Small intestine (tissue), 16 donors: ENCODE measurements at places on chromosomes 16 and 17. TPM values are rescaled to one million over a fixed set of nuclear protein-coding genes. Genes with fewer than 3 reads are reported as not detected.

GRCh38 chr17:63419949-63420867, 25.9 kb downstream of the CYB561 start:
- no peaks in the 10 kb centered on the region for H3K27me3 ChIP-seq
- no peaks in the 10 kb centered on the region for H3K4me1 ChIP-seq
- peak overlapping the region; percentile 55 for H3K27ac ChIP-seq
- DNase-seq = peak; percentile 20
- no peak overlapping the region for H3K4me3 ChIP-seq

CACNG1 gene
- not detected for polyA plus RNA-seq

TTLL6 gene
- 3.2 TPM for polyA plus RNA-seq

DNA sequence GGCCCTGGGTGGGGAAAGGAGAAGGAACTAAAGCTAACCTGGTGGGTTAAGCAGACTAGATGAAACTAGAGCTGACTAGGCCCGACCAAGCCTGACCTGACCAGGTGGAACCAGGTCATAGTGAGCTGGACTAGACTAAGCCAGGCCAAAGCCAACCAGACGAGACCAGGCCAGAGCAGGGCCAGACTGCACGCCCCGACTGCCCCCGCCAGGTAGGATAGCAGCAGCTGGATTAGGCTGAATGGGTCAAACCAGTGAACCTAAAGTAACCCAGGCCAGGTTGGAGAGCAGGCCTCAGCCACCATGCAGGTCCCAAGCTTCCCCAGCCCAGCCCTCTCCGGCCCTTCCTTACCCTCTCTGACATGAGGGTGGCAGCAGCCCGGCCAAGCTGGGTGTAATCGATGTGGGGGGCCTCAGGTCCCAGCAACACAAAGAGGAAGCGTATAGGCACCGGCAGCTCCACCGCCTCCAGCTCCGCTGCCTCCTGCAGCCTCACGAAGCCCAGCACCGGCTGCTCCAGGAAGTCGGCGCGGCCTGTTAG, 9.1 kb downstream of the SLC4A1 start:
- H3K27me3 ChIP-seq = no peaks in the 10 kb centered on the region
- H3K4me1 ChIP-seq = no peaks in the 10 kb centered on the region
- no peak for DNase-seq

GRCh38 chr16:3046641-3047386, 453 bp downstream of the MMP25 start:
- H3K4me1 ChIP-seq = peaks cover 3% of the 10 kb centered on the region
- peak overlapping the region; percentile 43 for H3K4me3 ChIP-seq
- no peak overlapping the region for H3K27ac ChIP-seq
- no peaks in the 10 kb centered on the region for H3K36me3 ChIP-seq

GRCh38 chr16:28237754-28238357, 26.1 kb upstream of the XPO6 start:
- no peak for DNase-seq
- H3K27me3 ChIP-seq = no peaks in the 10 kb centered on the region
- no peaks in the 10 kb centered on the region for H3K36me3 ChIP-seq
- H3K4me3 ChIP-seq = no peak overlapping the region
- no peaks in the 10 kb centered on the region for H3K4me1 ChIP-seq

- peaks cover 4% of the 10 kb centered on the region for H3K4me1 ChIP-seq
- no peak overlapping the region for H3K4me3 ChIP-seq
- peak overlapping the region; percentile 56 for H3K27ac ChIP-seq
Observed at GRCh38 chr17:81854974-81855774, 5.2 kb downstream of the P4HB start.

GRCh38 chr16:70677499-70678120, 8.2 kb downstream of the MTSS2 start:
- H3K36me3 ChIP-seq = peaks cover 7% of the 10 kb centered on the region
- no peaks in the 10 kb centered on the region for H3K27me3 ChIP-seq
- no peak for DNase-seq
- H3K27ac ChIP-seq = no peak overlapping the region

DNA sequence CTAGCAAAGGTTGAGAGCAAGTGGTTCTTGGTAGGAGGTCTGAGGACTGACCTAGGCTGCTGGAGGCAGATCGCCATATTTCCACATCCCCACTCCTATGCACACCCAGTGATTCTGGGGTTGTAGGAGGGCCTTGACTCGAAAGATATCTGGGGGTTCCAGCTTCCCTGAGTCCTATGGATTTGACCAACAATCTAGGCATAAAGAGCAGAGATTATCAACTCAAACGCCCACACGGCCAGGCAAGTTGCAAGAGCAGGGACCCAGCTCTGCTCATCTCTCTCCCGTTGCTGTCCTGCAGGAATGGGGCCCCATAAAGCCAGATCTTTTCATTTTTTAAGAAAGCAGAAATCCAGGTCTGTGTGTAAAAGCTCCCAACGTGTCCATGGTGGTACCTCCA, 94.6 kb downstream of the SOCS1 start:
- no peak overlapping the region for H3K4me3 ChIP-seq
- H3K4me1 ChIP-seq = no peaks in the 10 kb centered on the region
- peaks cover 3% of the 10 kb centered on the region for H3K36me3 ChIP-seq
- no peaks in the 10 kb centered on the region for H3K27me3 ChIP-seq

HEATR9 gene
- 0.01 TPM for polyA plus RNA-seq

- peak overlapping the region; percentile 100 for H3K27ac ChIP-seq
- no peaks in the 10 kb centered on the region for H3K4me1 ChIP-seq
- H3K36me3 ChIP-seq = peaks cover 14% of the 10 kb centered on the region
- DNase-seq = peak; percentile 98
Observed at GRCh38 chr17:75610103-75610984, 22.7 kb downstream of the MYO15B start.

DNA sequence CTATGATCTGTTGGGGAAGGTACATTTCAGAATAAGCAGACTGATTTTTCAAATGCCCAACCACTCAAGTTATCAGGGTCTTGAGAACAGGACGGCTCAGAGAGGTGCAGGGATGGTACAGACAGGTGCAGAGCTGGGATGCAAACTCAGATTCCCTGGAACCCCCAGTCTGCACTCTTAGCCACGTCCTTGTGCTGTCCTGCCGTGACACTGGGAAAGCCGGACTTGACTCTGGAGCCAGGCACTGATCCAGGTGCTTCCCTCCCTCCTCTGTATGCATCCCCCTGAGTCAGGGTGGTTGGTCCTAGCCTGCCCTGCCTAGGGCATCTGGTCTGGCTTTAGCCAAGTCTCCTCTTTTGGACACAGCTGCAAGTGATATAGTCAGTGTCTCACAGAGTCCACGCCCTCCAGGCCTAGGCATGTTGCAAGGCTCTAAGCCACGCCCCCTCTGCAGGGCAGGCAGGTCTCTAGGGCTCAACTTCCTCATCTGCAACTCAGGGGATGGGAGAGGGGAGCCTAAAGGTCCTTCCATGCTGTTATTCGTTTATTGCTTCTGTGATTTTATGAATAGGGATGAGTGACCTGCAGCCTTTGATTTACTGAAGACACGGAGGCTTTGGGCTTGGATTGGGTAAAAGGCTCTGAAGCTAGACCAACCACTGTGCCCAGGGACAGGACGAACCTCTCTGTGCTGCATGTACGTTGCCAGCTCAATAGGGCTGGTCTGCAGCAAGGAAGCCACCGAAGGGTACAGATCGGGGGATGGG, 97.3 kb downstream of the SDK2 start:
- H3K4me1 ChIP-seq = no peaks in the 10 kb centered on the region
- H3K27me3 ChIP-seq = no peaks in the 10 kb centered on the region
- H3K36me3 ChIP-seq = no peaks in the 10 kb centered on the region
- H3K4me3 ChIP-seq = no peak overlapping the region
- H3K27ac ChIP-seq = no peak overlapping the region

HOXB8 gene
- polyA plus RNA-seq = 0.12 TPM
